ENCODE measurements at places on chromosomes 7 and 10.

GRCh38 chr10:33234831-33235237 is 99.6 kb downstream of the NRP1 start:
- DNase-seq, result no peak

GRCh38 chr7:32583791-32584190 is 88.5 kb downstream of the AVL9 start:
- no peak for DNase-seq

DNA sequence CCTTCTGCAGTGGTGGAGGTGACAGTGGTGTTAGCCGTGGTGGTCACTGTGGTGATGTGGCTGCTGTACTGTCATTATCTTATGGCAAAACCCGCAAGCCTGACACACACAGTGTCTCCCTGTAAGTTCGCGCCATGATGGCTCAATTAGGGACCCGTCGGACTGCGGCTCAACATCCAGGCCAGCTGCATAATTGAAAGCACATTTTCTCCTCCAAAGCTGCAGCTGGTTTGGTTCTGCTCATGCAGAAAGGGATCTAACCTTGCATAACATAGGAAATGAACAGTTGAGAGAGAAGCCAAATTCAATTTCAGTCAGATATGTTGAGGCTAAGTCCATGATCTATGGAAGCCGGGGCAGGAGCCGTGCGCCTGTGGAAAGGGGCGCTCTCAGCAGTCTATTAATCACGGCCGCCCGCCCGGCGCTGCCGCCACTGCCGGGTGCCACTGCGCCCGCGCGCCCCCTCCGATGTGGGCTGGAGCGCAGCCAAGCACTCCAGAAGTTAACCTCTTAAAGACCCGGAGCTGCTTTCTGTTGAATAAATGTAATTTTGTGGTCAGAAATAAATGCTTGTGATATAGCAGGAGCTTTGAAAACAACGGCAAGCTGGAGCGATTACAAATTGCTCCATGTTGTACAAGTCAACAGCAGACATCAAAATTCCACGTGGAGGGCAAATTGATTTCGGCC is 227.7 kb downstream of the CUX1 start:
- peak; percentile 61 for DNase-seq

- no peak for DNase-seq
Measured at GRCh38 chr10:48527756-48528155, 77.1 kb downstream of the ARHGAP22 start.

- no peak for DNase-seq
Measured at GRCh38 chr10:47115322-47115721, 184.7 kb upstream of the GDF10 start.

DNA sequence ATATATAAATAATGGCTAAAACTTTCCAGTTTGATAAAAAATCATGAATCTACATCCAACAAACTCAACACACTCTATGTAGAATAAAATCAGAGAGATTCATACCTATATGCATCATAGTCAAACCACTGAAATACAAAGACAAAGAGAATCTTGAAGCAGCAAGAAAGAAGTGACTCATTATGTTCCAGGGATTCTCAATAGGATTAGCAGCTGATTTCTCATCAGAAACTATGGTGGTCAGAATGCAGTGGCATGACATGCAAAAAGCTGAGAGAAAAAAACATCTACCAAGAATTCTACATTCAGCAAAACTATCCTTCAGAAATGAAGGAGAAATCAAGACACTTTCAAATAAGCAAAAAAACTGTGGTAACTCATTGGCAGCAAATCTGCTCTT is 187.4 kb downstream of the RNLS start:
- no peak for DNase-seq

- no peak for DNase-seq
Measured at GRCh38 chr10:50420196-50420595, 168.9 kb upstream of the ASAH2 start.

DNA sequence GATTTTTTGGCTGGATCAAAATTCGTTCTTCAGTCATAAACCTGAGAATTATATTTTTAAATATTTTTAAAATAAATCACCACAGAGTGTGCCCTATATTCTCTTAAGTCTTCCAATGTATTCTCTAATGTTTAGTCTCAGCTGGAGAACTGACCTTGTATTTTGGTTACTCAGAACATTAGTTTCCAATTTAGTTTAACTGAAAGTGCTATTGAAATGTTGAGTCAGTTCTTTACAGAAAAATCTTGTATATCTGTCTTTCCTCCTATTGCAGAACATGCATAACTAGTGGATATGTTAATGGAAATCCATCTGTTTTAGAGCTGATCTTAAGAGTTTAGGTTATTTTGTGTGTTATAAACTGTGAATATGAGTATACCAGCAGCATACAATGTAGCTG is 422.7 kb upstream of the IGFBP3 start:
- DNase-seq, result no peak

DNA sequence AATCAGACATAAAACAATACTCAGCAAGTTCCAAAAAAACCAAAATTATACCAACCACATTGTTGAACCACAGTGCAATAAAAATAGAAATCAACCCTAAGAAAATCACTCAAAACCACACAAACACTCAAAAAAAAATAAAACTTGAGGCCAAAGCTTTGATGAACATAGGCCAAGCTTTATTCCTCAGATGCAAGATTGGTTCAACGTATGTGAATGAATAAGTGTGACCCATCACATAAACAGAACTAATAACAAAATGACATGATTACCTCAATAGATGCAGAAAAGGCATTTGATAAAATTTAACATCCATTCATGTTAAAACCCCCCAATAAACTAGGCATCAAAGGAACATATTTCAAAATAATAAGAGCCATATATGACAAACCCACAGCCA is 506.1 kb upstream of the FZD8 start:
- DNase-seq, result no peak

- no peak for DNase-seq
Measured at GRCh38 chr7:41130561-41131236, 572.2 kb downstream of the INHBA start.

DNA sequence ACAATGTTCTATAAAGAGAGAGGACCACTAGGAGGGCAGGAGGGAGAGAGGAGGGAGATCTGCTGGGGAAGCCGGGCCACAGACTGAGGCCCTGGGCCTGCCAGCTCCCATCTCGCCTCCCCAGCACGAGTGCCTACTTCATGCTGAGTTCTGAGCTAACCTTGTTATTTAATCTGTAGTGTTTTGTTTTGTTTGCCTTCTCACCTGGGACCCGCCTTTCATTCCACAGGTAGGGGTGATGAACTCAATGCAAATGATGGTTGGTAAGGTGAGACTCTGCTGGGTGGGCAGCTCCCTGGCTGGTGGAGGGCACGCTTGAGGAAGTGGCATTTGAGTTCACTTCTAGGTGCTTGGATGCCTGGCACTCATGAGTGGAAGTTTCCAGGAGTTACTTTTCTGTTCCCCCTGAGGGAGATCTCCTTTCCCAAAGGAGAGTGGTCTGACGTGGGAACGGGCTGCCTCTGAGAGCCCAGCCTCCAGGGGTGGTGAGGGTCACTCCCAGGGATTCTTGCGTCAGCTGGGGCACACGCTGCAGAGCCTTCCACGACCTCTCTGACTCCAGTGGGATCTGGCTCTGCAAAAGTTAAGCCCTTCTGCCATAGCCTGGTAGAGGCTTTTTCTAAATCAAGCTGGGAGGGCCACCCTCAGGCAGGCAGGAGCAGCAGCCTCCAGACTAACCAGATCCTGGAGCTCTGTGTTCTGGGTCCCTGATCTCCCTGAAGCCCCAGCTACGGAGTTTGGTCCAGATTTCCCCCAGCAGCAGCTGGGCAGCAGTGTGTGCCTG is 22.4 kb downstream of the UBTD1 start:
- DNase-seq, result no peak

GRCh38 chr7:64046041-64046389 is 781 bp downstream of the ZNF727 start:
- DNase-seq, result no peak

GRCh38 chr7:34190299-34190698 is 285.0 kb downstream of the BMPER start:
- DNase-seq, result no peak

DNA sequence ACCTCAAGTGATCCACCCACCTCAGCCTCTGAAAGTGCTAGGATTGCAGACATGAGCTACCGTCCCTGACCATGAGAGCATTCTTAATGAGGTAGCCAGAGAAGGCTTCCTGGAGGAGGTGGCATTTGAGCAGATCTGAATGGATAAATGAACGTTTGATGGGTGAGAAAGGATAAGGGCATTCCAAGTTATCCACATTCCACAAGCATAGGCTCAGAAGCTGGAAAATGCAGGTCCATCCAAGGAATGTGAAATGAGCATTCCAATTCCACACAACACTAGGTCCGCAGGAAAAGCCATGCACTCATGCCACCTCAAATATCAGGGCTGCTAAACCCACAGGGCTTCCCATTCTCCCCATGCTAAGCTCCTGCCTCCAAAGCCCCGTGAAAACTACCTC is 17.0 kb downstream of the TMEM130 start:
- DNase-seq, result no peak

GRCh38 chr7:44959433-44959951 is 19.3 kb downstream of the MYO1G start:
- DNase-seq, result no peak

DNA sequence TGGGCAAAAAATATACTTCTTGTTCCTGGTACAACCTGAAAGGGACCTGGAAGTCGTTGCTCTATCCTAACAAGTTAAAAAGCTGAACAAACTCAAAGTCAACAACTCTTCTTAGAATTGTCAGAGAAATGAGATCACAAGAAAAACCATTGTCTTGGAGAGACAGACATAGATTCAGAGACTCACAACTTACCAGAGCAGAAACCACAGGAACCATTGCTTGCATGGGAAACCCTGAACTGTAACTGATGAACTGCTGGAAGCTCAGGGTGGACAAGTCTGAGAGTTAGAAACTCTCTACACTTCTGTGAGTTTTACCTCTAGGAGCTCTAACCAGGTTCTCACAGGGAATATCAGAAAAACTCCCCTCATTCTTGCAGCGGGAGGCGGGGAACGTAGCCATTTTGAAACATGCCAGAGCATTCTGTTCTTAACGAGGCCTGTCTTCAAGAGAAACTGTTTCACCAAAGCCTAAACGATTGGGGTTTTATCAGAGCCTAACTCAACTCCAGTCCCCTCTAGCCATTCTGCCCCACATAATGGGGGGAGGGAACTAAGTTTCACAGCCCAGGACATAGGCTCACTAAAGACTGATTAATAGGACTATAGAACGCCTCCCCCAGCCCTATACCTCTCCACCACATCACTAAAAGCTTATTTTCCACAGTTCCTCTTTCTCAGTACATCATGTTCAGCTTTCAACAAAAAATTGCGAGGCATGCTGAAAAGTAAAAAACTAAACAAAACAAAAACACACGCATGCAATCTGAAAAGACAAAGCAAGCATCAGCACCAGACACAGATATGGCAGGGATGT is 12.0 kb upstream of the GSDME start:
- DNase-seq, result no peak

DNA sequence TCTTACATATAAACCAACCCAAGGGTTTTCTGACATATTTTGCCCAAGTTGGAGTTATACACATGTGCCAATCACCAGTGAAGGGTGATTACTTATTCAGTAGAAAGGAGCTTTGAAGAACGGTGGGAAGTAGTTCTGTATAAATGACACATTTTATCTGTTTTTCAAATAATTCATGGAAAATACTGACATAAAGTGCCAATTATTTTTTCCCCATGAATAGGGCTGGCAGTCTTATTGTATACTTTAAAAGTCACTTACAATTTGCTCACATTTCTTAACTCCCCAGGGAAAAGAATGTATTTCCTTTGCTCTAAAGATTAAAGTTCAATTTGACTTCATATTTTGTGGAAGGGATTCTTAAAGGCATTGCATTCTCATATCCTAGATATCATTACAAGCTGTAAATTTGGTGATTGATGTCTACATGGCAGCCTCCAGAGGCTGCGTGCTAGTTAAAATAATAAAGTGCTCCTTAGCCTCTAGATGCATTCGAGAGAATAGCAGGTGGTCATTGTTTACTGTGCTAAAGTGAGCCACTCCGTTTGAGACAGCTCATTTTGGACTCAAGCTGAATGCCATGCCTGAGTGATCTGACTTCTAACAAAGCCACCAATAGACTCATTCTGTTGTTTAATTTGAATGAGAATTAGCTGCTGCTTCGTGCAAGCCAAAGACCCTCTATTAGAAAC is 148.8 kb upstream of the NRP1 start:
- DNase-seq, result no peak

DNA sequence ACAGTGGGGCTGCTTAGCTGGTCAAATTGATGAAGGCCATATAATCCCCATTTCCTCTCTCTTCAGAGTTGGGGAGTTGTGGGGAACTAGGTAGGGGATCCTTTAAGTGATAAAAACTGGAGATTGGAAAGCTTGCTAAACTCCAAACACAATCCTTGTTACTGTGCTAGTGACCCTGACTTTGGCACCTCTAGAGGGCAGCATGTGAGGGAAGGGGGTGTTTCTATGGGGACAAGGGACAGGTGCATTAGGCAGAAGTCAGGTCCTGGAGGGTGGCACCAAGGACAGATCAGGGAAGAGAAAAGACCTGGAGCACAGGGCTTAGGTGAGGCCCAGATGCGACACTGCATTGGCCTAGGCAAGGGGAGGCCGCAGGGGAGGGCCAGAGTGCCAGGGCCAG is 66.9 kb downstream of the CDHR3 start:
- no peak for DNase-seq

DNA sequence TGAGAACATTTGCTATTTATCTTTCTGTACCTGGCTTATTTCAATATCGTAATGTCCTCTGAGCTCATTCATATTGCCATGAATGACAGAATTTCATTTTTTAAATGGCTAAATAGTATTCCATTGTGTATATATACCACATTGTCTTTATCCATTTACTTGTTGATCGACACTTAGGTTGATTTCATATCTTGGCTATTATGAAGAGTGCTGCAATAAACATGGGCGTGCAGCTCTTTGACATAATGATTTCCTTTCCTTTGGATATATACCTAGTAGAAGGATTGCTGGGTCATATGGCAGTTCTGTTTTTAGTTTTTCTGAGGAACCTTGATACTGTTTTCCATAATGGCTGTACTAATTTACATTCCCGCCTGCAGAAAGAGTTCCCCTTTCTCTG is 30.2 kb downstream of the NEURL1 start:
- DNase-seq, result no peak

- DNase-seq, result no peak
Measured at GRCh38 chr10:45470098-45471012, 96.3 kb downstream of the ALOX5 start.

GRCh38 chr10:24642921-24643678 is 80.6 kb downstream of the ARHGAP21 start:
- DNase-seq, result peak; percentile 28

- DNase-seq, result no peak
Measured at GRCh38 chr10:70197235-70197945, 27.1 kb upstream of the SAR1A start.

- DNase-seq, result no peak
Measured at GRCh38 chr10:22662733-22663330, 51.5 kb downstream of the PIP4K2A start.

- DNase-seq, result no peak
Measured at GRCh38 chr10:66678521-66678920, 247.3 kb upstream of the LRRTM3 start.

Data from frontal cortex (tissue), 4 donors.